DMS79 treated with DMSO at 0.1 percent for 48 hours (cell line): ENCODE measurements at places on chromosomes 3 and 15.
A peak's percentile ranks its signal among the peaks of the same experiment; 100 is the strongest.

DNA sequence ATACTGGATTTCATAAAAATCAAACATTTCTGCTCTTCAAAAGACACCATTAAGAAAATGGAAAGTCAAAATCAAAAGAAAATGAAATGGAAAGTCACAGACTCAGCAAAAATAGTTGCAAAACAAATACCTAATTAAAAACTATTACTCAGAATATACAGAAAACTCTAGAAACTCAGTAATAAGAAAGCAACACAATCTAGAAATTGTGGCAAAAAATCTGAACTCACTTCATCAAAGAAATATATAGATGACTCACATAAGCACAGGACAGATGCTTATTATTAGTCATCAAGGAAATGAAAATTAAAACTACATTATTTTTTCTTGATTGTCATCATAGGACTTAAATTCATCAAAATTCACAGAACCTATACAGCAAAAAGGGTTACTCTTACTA is 430.0 kb downstream of the SHQ1 start:
- DNase-seq, result no peak

DNA sequence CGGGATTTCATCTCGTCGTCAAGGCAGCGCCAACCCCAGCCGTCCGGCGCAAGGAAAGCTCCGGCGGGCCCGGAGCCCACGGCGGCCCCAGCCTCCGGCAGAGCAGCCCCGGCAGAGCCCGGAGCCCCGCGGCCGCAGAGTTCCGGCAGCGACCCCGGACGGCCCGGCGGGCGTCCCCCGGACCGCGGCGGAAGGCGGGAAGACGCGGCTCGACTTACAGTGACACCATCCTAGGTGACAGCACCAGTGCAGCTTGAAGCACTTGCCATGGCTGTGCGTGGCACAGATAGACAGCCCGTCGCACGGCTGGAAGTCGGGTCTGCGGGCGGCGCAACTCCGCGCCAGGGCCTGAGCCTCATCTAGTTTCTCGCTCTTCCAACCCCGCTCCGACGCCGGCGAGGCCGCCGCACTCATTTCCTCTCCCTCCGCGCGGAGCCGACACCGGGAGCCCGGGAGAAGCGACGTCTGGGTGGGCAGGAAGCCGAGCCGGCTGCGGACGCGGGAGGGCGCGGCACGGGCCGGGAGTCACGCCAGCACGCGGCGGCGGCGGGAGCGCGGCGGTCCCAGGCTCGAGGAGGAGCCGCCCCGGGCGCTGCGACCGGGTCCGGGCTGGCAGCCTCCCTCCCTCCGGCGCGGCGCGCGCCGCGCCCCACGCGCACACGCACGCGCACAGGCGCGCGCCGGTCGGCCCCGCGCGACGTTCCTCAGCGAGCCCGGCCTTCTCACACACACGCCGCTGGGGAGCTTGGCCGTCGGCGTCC is at the start of gene C3orf70:
Gene C3orf70 (minus strand): TSS at position 651 of the 761 bp plus-strand sequence. CDS start 237 bp downstream, at position 414.
- peak; percentile 56 for DNase-seq

DNA sequence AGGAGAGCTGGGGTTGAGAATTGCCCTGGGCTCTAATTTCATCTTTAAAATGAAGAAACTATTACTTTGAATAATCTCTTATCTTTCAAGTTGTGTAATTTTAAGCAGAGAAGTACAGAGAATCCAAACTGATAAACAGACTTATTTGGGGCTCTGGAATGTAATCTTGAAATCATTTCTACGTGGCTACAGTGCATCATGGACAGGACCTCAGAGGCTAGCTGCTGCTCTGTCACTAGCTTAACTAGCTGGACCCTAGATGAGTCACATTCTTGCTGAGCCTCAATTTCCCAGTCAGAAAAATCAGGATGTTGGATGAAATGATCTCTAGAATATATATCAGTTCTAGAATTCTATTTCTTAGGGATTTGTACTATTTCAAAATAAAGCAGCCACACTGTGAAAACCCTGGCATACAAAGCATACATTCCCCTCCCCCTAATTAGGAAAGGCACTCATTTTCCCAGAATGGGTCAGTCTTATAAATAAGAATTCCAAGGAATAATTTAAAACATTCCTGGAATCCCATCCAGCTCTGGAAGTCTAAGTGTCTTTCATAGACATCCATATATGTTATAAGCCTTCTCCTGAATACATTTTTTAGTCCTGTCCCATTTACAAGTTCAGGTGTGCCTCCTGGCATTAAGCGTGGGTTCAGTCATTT is 47.2 kb downstream of the RASGRP1 start:
- DNase-seq, result no peak

DNA sequence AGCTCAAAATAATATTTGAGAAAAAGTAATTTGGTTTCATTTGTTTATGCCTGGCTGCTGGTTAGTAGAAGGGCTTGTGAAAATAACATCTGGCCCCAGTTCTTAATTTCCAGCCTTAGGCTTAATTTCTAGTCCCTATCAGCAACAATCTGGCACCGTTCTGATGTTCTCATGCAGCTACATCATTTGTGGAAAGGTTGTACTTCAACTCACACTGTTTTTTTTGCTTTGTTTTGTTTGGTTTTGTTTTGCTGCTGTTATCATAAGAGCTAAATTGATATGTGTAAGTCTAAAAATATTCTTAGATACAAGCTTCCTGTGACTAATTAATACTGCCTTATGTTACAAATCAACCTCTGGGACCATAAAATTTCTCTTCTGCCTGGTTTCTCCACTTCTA is 8.9 kb downstream of the CPA3 start:
- DNase-seq, result no peak

GRCh38 chr3:141056751-141057171 is 5.6 kb downstream of the SPSB4 start:
- peak; percentile 68 for DNase-seq

- DNase-seq, result no peak
Observed at GRCh38 chr3:14902719-14903118, 44.7 kb upstream of the NR2C2 start.

DNA sequence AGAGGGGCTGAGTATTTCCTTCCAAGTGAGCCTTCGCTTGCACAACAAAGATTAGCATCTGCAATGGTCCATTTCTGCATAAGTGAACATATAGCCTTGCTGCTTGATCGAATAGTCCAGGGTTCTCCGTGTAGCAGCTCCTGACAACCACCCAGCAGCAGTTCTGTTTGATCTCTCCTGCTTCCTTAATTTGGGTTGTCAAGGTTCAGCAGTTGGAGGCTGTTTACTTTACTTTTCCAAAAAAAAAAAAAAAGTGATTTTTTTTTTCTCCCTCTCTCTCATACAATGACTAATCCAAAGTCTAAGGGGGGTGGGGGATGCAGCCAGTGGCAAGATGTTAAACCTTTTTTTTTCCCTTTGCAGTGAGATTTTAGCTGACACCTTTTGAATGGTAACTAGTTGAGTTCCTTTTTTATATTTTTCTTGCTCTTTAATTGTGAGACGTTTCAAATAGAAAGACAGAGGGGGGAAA is 3.6 kb downstream of the FOXP1 start:
- DNase-seq, result no peak

GRCh38 chr3:129439226-129439816 is 427 bp downstream of the MBD4 start:
- peak; percentile 34 for DNase-seq

DNA sequence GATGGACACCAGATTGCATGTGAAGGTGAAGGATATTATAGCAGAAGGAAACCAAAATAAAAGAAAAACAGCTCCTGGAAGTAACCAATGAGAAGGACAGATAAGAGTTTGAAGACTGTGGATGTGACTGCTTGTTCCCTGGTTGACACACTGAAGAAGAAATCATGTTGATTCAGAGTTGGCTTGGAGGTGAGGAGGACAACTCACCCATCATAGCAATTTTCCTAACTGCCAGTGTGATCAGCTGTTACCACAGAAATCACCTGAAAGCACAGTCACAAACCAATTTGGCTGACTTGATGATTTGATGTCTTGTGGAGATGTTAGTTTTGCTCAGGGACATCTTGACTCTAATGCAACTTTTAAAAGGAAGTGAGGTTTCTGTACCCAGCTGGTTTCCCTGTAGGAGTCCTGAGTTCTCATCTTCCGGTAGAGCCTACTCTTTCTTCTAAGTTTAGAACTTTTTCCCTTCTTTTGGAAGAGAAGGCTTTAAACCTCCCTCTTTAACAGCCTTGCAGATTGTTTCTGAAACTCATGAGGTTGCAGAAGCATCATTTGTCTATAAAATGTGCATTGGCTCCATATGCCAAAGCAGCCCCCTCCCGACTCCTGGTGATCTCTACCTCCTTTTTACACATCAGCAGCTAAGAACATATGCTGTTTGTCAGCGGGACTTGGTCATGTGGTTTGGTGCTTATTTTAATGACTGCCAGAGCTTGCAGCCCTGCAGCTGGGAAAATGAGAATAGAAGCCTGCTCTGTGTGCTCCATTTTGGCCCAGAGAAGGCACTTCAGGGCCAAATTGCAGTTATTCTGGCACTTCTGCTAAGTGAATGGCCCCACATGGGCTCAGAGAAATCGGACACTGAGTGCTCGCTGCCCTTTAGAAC is 10.3 kb downstream of the ATG7 start:
- no peak for DNase-seq

DNA sequence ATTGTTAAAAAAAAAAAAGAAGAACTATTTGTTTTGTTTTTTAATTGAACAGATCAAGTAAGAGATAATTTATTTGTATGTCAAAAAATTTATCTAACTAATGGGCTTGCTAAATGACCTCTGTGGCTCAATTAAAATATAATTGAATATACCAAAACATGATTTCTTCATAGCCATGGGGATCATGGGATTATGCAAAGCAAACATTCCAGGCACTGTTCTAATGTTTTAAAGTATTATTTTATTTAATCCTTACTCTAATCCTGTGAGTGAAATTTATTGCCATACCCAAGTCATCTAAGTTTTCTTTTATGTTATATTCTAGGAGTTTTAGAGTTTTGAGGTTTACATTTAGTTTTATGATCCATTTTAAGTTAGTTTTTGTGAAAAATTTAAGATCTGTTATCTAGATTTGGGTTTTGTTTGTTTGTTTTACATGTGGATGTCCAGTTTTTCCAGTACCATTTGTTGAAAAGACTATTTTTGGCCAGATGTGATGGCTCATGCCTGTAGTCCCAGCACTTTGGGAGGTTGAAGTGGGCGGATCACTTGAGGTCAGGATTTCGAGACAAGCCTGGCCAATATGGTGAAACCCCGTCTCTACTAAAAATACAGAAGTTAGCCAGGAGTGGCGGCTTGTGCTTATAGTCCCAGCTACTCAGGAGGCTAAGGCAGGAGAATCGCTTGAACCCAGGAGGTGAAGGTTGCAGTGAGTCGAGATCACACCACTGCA is 52.3 kb upstream of the CNOT10 start:
- DNase-seq, result no peak

- DNase-seq, result no peak
Observed at GRCh38 chr15:60009980-60010732, 6.0 kb downstream of the FOXB1 start.

DNA sequence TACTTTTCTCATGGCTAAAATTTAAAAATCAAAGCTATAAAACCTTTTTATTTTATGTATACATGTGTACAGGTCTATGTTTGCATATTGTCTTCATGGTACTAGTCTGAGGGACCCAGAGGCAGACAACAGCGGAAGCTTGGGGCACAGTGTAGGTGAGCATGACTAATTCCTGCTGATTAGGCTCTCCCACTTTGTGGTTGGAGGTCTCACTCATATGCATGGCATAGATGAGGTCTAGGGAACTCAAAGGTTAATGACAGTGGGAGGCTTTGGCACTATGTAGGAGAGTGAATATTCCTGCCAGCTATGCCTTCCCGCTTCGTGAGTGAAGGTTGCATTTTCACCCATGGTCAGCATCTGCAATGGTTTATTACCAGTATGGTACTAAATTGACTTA is 47.5 kb upstream of the AADACL2 start:
- DNase-seq, result no peak

- peak; percentile 35 for DNase-seq
Observed at GRCh38 chr3:142027735-142028134, 121.6 kb downstream of the TFDP2 start.

- no peak for DNase-seq
Observed at GRCh38 chr15:35691173-35691761, 145.3 kb upstream of the DPH6 start.

DNA sequence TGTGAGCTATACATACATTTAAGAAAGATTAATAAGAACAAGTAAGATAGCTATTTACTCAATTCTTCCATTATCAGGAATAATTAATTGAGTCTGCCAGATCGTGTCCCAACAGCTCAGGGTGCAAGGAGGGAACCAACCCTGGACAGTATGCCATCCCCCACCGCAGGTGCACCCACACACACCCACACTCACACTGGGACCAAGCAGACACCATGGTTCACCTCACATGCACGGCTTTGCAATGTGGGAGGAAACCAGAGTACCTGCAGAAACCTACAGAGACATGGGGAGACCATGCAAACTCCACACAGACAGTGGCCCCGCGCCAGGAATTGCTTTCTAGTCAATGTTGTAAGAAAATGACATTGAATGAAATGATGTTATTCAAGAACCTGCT is 20.0 kb upstream of the TJP1 start:
- no peak for DNase-seq

DNA sequence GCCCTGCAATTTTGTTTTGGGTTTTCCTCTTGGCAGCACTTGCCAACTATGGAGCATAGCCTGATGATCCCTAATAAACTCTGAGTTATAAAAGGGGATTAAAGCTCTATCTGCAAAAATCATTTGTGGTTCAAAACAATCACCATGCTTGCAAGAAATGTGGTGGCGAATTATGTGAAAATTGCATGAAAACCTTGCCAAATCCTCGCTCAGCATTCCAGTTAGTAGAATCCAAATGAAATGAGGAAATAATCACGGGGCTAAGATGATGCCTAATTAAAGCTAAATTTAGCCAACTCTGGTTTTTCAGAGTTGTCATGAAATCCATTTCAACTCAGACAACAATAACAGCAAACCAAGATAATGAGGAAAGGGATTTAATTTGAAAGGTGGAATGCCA is 73.0 kb upstream of the PROK2 start:
- DNase-seq, result no peak

GRCh38 chr15:78146425-78147154 is 2.6 kb upstream of the IDH3A start:
- DNase-seq, result no peak

GRCh38 chr15:42270551-42270950 is 2.5 kb upstream of the GANC start:
- no peak for DNase-seq

DNA sequence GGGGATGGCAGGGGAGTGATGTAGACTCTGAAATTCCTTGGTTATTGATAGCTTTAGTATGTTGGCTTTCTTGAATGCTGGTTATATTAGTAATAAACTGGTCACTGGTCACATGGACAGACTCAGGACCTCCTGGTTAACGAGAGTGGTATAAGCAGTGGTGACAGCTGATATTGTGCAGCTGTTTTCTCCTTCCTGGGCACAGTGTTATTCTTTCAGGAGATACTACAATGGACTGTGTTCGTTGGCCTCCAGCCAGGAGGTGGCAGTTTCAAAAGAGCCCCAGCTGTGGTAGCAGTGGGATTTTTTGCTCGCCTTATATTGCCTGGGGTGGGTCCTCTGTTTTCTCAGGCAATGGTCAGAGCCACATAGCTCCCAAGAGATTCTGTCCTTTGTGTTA is 181.6 kb upstream of the RBMS3 start:
- DNase-seq, result no peak
